Fibroblast of skin of back (primary cell): ENCODE measurements at places on chromosomes 7 and 10.

DNA sequence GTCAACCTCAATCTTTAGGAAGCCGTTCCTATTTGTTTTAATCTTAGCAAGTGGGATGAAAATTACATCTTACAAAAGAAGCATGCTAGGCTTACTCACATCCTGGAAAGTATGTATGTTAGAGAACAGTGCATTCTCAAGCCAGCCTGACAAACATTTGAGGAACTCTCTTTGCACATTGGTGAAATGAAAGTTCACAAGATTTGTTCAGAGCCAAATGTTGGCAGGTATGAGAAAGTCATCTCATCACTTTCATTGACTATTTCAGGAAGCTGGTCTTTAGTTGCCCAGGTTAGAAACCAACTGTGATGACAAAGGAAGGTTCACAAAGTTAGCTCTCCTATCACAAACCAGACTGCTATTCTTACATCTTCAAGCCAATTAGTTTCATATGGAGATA, 57.1 kb downstream of the ABCB1 start:
- no peak for DNase-seq

GRCh38 chr10:2981361-2981801, 86.0 kb upstream of the PFKP start:
- peak; percentile 48 for DNase-seq

DNA sequence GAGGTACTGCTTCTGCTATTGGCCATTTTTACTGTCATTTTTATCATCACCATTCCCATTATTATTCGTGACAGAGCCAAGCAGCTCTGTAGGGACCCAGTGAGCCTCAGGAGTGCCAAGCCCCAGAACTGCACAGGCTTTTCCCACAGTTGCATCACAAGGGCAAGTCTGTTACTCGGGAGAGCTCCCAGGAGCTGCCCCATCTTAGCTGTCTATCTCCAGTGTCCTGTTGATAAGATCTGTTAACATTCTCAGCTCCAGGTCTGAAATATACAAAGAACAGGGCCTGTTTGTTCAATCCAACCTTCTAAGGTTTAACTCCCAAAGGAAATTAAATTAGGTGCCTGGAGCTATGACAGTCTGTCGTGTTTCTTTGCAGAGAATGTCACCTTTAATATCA, 20.2 kb upstream of the TRIM8 start:
- DNase-seq, result no peak

GRCh38 chr7:130009848-130010688, 41.1 kb downstream of the ZC3HC1 start:
- DNase-seq, result peak; percentile 92

GRCh38 chr7:79823246-79823951, 311.2 kb upstream of the GNAI1 start:
- peak; percentile 19 for DNase-seq

- no peak for DNase-seq
Observed at GRCh38 chr10:36801660-36802059, 323.7 kb upstream of the ANKRD30A start.

GRCh38 chr7:30880125-30880720, 31.4 kb upstream of the AQP1 start:
- no peak for DNase-seq

GRCh38 chr7:34320412-34320811, 337.6 kb upstream of the NPSR1 start:
- no peak for DNase-seq

DNA sequence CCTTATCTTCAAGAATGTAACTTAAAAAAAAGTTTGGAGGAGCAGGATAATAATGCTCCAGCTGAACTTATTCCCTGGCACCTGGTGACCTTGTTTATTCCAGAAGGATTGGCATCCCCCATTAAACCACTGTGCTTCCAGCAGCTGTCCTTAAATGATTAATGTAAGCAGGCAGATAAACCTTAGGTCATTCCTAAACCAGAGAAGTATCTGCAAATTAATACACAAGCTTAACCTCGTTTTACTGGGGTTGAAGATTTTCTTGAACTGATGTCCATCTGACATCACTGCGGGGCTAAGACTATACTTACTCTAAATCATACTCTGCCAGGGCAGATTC, 116.1 kb upstream of the PALS2 start:
- no peak for DNase-seq

- peak; percentile 16 for DNase-seq
Observed at GRCh38 chr7:33832271-33832721, 73.0 kb upstream of the BMPER start.

DNA sequence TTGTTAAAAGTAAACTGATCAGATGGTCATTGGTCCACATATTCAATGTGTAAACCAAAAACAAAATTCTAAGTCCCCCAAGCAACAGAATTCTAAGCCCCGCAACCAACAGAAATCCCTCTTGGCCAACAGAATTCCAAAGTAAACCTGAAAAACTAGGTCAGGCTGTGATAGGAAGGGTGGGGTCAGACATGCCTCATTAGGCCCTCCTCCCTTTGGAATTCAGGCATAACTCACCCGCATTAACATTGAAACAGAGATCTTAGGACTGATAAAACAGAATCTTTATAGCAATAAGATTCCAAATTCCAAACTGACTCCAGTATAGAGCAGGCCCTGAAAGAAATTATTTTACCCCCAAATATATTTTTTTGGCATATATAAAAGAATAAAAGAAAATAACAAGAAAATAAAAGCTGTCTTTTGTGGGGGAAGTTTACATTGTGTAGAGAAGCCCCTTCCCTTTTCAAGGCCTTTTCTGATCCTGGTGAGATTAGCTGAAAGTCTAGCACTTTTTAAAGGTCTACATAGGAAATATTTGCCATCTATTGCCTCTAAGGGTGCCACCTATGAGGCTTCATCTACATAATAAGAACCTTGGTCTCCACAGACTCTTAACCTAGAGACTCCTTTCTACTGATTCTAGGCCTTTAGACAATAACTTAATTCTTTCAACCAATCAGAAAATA, 30.5 kb downstream of the GNAT3 start:
- DNase-seq, result peak; percentile 57

DNA sequence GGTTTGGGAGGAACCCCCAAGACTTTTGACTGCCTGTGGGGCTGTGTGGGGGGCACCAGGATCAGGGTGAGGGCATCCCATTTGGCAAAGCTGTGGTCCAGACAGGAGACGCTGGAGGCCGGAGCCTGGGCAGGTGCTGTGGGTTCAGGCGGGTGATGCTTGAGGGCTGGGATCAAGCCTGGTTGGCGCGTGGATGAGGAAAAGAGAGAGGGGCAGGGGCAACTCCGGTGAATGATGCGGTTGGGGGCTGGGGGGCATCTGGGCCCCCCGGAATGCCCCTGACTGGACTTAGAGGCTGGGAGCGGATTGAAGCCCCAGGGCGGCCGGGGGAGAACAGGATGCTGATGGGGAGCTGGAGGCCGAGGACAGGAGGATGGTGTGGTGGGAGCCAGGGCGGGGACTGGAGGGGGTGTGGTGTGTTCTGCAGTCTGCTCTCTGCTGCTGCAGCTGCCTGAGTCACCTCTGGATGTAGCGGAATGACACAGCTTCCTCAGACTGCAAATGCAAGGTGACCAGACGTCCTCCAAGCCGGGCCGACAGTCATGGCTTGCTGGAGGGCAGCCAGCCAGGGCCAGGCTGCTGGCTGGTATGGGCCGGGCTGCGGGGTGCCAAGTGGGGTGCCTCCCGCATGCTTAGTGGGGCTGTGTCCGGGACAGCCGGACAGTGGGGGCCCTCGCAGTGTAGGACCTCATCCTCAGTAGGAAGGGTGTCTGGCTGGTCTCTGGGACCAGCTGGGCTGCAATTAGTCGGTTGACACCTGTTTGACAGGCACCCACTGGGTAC, 3.2 kb downstream of the MAFK start:
- DNase-seq, result peak; percentile 96

DNA sequence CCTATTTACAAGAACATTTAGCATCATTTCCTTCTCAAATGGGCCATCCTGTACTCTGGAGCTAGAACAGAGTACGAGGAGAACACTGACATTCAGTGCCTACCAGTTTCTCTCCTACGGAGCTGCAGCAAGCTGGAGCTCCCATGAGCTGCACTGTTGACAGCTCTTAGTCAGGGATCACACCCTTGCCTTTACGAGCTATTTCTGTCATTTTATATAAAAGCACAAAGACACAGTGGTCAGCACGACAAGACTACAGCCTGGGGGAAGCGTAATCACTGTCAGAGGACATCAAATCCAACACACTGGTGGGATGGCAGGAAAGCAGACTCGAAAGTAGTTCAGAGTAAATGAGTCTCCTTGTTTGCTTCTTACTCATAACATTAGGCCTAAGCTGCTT, 2.7 kb downstream of the CDCA7L start:
- no peak for DNase-seq

DNA sequence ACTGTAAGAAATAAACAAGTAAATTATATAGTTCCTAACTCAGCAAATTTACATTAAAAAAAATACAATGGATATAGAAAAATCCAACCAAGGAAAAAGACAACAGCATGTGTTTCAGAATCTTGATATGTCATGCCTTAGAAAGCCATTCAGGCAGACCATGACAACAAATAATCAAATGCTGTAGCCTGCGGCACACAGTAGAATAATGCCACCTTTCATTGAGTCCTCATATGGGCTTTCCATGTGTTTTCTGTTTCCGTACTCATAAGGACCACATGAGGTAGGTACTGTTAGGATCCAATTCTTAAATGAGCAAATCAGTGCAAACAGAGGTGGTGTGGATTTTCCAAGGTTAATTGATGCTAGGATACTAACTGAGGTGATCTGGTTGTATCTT, 138.6 kb downstream of the CUBN start:
- DNase-seq, result no peak

DNA sequence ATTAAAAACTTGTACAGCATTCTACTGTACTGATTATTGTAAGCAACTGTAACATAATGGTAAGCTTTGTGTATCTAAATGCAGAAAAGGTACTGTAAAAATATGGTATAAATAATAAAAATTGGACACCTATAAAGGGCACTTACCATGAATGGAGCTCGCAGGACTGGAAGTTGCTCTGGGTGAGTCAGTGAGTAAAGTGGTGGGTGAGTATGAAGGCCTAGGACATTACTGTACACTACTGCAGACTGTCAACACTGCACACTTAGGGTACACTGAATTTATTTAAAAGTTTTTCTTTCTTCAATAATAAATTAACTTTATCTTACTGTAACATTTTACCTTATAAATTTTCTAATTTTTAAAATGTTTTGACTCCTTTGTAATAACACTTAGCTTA, 118.6 kb upstream of the ASAH2 start:
- DNase-seq, result no peak

DNA sequence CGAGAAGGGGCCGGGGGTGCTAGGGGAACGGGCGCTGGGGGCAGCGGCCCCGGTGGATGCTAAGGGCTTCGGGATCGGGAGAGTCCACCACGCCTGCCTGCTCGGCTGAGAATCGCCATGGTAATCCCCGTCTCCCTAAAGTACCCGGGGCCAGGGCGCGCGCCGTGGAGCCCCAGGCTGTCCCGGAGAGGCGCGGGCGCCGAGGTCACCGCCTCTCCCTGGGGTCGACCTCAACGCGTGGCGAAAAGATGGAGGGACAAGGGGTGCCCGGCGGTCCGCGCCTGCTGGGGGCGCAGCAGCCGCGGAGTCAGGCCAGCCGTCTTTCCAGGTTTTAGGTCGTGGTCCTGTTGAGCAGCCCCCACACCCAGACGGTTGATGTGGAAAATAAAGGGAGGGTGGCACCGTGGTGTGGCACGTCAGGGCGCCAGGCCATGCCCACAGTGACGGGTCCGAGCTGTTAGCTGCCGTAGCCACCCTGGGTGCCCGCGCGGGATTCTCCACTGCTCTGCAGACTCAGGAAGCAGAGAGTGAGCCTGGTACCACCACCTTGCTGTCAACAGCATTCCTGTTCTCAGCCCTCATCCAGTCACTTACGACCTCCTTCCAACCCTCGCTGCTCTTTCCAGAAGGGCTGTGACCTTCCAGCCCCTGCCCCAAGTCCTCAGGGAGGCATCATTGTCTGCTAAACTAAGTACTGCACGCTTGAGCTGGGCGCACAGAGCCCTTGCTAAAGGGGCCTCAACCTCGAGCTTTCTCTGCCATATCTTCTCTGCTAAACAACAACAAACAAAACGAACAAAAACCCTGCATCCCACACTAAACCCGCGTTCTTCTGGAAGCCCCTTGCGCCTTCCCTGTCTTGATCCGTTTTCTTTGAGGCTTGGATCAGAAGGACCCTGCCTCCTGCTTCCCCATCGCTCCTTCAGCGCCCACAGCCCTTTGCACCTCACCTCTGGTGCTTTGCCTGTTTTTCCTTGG, 666 bp downstream of the SMKR1 start:
- DNase-seq, result no peak

GRCh38 chr10:61120805-61121204, 176.8 kb upstream of the RHOBTB1 start:
- DNase-seq, result no peak

DNA sequence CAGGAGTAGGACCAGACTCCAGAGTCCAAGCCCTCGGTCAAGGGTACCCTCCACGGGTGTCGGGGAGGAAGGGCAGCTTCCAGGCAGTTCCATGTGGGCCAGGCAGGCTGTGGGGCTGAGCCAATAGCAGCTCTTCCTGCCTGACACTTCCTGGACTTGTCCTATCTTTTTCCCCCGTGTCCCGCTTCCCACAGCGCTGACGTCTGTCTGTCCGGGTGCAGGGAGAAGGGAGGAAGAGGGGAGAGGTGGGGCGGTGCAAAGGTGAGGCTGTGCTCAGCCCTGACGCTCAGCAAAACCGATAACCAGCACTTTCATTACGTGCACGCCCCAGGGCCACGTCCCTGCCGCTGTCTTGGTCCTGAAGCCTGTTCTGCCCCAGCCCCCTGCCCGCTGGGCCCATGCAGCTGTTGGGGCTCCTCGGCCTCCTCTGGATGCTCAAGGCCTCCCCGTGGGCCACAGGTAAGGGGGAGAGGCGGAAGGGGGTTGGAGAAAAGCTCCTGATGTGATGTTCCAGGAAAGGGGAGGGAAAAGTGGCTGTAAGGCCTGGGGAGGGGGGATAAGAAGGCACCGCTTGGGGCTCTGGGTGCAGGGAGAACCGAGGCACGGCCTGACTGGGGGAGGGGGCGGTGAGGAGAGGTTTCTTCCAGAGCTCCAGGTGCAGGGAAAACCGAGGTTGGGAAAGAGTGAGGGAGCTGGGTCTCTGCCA, at the start of gene MUC3A:
TSS of gene MUC3A (plus strand) at position 308 of the 706 bp plus-strand sequence. CDS start at position 399, 91 bp downstream.
- no peak for DNase-seq

GRCh38 chr7:106775552-106775936, 89.5 kb upstream of the PIK3CG start:
- peak; percentile 86 for DNase-seq

GRCh38 chr10:14926722-14927416, 27.0 kb downstream of the DCLRE1C start:
- no peak for DNase-seq

DNA sequence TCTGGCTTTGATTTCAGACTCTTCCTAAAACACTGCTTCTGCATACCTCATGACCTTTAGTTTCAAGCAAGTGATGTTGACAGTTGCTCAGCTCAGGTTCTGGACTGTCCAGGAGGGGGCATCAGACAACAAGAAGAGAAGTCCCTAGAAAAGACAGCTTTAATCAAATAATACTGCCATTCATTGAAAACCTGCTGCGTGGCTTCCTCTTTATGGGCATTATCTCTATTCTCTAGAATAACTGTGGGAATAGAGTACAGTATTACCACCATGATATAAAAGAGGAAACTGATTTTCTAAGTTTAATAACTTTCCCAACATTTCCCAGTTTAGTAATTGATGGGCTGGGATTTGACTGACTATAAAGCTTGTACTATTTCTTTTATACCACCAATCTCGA, 170.4 kb downstream of the SNX13 start:
- peak; percentile 68 for DNase-seq
